ENCODE measurements at places on chromosomes 7 and 10.
A peak's percentile ranks its signal among the peaks of the same experiment; 100 is the strongest.

- DNase-seq, result no peak
Measured at GRCh38 chr10:299512-299911, 164.3 kb downstream of the ZMYND11 start.

DNA sequence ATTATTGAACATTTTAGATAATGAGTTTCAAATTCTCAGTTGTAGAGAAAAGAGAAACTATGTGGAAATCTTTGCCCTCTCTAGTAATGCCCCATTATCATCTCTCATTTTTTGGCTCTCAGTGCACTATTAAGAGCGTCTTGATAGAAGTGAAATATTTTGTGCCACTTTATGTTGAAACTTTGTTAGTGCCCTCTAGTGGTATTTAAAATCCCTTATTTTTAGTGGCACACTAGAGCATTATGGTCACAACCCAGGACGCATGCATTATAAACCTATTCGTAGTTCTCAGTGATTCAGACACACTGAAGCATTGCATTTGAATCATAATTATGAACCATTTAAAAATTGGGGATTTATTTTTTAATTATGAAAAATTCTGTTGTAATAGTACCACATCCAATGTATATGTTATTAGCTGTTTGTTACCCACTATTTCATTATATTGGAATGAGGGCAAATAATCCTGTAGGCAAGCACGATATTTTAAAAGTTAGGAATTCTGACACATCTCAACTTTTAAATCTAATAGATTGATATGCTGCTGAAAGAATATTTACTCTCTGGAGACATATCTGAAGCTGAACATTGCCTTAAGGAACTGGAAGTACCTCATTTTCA, 21.9 kb downstream of the PDCD4 start:
- DNase-seq, result peak; percentile 0

DNA sequence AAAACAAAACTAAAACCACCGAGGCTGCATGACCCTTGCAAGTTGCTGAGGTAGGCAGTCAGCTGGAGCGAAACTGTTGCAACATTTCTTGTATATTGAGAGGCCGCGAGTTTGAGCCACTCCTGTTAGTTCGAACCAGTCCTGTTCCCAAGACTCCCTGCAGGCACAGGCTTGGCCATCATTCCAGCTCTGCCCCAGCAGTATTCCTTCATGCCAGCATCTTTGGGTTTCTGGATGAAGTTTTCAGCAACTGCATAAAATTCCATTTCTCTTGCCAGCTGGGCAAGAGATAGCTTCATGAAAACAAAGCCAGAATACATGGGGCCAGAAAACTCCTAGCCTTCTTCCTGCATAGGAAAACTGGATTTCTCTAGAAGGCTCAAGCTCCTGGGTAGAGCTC, 207.6 kb downstream of the FRMD4A start:
- DNase-seq, result no peak

- DNase-seq, result no peak
Measured at GRCh38 chr10:97081621-97082235, 104.0 kb downstream of the SLIT1 start.

DNA sequence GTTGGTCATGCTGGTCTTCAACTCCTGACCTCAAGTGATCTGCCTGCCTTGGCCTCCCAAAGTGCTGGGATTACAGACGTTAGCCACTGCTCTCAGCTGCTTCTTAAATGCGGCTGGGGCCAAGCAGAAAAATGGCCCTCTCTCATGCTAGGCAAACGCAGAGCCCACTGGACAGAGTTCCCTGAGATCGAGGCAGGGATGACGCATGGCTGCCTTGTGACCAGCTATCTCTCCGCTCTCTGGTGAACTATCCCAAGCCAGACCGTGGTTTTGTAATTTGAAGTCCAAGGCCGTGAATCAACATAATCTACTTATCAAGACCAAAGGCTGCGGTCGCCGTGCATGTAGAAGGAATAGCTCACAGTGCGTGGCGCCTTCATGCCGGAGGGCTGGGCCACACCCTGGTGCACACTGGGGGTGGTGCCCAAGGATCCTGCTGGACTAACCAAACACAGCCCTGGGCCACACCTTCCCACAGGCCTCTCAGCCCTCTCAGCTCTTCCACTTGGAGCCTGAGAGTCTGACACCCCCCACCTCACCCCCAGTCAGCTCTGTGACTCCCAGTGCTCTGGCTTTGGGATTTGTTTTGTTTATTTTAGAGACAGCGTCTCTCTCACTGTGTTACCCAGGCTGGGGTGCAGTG, 88.1 kb upstream of the CUX1 start:
- DNase-seq, result no peak

DNA sequence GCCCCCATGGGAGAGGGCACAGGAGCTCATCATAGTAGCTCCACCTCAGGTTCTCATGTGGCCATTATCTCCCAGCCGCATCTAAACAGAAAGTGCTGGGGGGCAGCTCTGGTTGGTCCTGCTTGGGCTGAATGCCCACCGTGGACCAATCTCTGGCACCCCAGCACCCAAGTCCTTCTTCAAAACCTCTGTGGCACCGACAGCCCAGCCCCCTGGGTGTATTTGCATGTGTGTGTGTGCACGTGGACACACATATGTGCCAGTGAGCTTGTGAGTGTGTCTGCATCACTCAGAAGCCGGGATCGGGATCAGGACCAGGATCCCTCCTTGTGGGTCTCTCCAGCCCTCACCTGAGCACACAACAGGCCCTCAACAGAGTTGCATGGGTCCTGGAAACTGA, 68.2 kb downstream of the ALOX5 start:
- no peak for DNase-seq

- DNase-seq, result no peak
Measured at GRCh38 chr10:44470784-44471183, 85.9 kb upstream of the CXCL12 start.

GRCh38 chr7:33725111-33726025, 180.0 kb upstream of the BMPER start:
- no peak for DNase-seq

DNA sequence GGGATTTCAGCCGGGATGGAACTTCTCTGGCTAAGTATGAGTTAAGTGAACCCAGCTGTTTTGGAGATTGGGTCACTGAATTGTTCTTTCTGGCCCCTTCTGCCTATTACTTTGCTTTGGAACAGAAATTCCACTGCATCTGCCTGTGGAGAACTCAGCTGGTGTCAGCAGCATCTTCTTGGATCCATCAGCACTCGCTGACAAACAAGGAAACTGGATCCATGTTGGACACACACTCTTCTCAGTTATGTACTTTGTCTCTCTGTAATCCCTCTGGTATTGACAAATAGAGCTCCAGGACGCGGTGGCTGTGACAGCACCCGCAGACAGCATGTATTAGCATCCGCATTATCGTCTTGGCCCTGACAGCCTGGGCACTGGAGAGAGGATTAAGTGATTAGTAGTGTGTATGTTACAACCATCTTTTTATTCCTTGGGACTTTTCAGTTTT, 73.0 kb upstream of the BMPER start:
- no peak for DNase-seq

- DNase-seq, result no peak
Measured at GRCh38 chr7:3956949-3957348, 655.9 kb downstream of the SDK1 start.

DNA sequence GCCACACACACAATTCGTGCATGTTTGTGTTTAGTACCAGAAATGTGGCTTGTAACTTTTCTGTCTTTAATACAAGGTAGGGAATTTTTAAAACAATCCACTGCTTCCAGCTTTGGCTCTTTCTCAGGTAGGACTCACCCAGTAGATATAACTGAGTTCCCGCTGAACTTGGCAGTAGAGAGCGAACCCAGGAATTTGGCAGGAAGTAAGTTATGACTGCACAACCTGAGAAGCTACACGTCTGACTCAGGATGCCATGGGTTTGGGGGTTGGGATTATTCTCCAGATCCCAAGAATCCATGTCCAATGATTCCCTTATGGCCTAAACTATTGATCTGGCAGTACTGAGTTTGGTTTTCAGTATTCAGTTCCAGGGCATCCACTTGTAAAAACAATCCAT, 499.7 kb downstream of the CALN1 start:
- DNase-seq, result no peak

DNA sequence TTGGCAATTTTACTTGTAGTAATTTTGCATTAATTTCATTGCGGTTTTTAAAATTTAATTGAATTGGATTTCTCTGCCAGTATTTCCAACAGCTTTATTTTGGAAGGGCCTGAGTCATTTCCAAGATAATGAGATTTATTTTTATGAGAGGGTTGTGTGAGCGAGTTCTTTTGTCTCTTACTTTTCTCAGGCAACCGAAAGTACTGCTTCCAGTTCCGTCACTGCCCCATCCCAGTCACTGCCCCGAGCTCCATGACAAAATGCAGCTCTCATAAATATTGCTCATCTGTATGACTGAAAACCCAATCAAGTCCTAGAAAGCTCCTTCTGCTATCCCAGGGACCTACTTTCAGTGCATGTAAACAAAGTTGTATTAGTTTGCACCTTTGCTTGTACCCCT, 468.4 kb upstream of the SEMA3D start:
- DNase-seq, result no peak
